Caki2 (cell line): ENCODE measurements at places on chromosomes 6 and 20.

DNA sequence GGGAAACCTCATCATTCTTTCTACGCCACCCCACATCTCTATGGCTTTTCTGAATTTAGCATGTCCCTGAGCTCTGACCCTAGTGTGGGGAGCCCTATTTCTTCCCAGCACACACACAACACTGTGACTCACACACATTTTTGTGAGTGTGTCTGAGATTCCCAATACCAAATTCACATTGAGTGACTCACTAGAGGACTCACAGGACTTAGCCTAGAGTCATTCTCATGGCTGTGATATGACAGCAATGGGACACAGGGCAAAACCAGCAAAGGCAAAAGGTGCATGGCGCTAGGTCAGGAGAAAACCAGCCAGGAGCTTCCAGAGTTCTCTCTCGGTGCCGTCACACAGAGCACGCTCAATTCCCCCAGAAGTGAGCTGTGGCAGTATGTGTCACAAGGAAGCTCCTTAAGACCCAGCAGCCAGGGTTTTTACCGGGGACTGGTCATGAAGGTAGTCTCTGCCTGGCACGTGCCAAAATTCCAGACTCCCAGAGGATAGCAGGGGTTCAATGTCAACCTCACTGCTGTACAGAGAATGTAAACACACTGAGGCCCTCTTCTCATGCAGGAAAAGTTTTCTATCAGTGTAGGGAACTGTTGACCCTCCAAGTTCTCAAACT lies 6.2 kb downstream of the CSTL1 start:
- peak; percentile 18 for DNase-seq

DNA sequence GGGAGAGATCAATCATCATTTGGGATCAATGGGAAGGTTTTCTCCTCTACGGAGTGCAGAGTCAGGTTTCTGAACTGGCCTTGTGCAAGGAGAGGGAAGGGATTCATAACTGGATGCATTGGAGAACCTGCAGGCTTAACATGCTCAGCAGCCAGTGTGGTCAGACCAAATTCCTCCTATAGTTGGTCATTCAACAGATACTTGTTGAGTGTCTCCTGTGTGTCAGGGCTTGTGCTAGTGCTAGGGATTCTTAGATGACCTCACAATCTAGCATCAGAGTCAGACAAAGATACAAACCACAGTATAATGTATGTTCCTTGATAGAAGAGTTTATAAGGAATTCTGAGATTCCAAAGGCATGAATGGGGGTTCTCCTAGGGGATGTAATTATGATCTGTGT lies 23.9 kb downstream of the RALY start:
- no peak for DNase-seq

DNA sequence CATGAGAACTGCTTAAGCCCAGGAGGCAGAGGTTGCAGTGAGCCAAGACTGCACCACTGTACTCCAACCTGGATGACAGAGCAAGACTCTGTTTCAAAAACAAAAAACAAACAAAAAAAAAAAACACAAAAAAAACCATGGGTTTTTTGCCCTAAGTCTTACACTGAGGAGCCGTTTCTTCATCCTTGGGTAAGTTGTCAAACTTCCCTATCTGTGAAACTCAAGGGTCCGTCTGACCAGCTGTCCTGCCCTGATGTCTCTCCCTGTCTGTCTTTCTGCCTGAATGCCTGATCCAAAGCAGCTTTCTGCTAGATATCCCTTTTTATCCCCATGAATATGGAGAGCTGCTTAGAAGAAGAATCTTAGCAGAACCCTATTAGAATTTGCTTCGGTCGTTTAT lies 41.3 kb upstream of the CLDN20 start:
- no peak for DNase-seq

DNA sequence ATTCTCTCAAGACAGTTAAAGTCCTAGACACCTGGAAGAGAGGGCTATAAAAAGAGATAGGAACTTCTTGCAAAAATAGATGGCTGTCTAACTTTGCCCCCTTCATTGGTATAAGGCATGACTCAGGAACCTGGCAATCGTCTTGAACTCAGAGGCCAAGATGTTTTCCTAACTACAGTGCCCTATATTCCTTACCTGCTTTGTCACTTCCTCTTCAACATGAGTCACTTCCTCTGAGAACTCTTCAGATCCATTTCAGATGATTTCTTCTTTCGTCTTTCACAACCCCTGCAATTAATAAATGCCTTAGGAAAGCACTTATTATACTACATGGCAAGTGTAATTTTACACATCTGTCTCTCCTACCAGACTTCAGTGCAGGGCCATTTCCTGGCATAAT lies 83.5 kb downstream of the HAO1 start:
- DNase-seq, result no peak

DNA sequence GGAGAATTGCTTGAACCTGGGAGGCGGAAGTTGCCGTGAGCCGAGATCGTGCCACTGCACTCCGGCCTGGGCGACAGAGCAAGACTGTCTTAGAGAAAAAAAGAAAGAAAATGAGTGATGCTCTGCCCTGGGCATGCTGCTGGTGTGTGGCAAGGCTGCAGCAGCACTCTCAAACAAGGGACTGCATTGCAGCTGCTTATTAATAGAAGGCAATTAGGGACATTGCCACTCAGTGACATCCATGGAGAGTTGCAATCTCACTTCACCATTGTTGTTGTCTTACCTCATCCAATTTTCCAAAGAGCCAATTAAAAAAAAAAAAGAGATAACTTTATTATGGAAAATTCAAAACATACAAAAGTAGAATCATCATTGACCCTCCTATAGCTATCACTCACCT lies 131.1 kb downstream of the LRRC1 start:
- DNase-seq, result no peak

- DNase-seq, result peak; percentile 43
Measured at GRCh38 chr20:52033313-52033712, 158.3 kb downstream of the ZFP64 start.

DNA sequence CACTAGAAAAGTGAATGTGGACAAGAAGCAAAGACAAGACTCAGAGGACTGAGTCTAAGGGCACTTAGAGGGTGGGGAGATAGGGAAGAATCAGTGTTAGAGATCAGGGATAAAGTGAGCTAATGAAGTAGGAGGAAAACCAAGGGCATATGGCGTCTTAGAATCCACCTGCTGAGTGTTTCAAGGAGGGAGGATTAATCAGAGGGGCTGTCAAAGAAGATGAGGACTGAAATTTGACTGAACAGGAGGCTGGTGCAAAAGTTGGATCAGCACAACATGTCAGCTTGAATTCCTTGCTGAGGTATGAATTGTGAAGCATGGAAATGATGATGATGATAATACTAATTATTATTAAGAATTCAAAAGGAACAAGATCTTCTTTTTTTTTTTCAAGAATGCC lies 39.4 kb downstream of the PLCB4 start:
- DNase-seq, result no peak

DNA sequence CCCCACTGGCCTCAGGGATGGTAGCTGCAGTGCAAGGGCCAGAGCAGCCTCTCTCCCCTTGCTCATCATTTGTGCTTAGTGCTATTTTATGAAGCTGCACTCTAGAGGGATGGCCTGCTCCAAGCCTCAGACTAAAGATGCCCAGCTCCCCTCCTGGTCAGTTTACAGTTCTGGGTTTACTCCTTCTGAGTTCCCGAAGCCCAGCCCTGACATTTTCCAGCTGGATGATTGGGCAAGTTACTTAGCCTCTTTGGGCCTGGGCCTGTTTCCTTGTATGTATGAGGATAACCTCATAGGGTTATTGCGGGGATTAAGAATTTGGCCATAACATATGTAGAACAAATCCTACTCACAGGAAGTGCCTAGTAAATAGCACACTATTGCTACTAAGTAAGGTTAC lies 31.8 kb upstream of the EMILIN3 start:
- DNase-seq, result no peak

- no peak for DNase-seq
Measured at GRCh38 chr6:93196406-93196970, 222.9 kb downstream of the EPHA7 start.

DNA sequence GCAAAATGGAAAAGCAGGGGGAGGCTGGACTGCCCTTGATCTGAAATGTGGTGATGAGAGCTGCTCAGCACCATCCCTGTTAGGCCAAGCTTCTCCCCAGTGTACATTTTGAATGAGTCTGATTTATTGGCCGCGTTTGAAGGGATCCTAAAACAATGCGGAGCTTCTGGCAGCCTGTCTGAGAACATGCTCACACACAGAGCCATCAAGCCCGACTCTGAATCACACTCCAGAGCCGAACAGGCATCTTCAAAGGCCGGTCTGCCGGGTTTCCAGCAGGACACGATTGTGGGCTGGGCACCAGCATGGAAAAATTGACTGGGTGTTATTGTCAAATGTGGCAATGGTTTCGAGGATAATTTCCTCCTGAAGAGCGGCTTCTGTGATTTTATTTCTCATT lies 235.9 kb downstream of the TFAP2C start:
- no peak for DNase-seq

DNA sequence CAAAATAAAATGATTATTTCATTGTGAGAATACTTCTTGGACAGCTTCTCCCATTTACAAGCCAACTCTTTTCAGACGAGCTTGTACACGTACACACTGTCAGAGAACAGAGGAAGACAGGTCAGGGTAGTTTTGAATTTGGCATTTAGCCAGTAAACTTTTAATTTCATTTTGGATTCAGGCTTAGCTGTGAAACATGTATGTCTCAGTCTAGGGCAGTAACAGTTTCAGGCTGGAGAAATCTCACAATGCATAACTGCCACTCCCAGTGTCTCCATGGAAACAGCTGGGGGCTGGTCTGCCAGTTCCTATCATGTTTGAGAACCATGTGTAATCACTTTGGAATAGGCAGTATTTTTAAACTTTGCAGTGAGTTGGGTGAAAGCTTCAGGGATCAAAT lies 22.0 kb upstream of the QKI start:
- DNase-seq, result no peak

- no peak for DNase-seq
Measured at GRCh38 chr20:813390-813789, 20.1 kb upstream of the FAM110A start.
